AG04450 (cell line): ENCODE measurements at places on chromosomes 16 and 17.

DNA sequence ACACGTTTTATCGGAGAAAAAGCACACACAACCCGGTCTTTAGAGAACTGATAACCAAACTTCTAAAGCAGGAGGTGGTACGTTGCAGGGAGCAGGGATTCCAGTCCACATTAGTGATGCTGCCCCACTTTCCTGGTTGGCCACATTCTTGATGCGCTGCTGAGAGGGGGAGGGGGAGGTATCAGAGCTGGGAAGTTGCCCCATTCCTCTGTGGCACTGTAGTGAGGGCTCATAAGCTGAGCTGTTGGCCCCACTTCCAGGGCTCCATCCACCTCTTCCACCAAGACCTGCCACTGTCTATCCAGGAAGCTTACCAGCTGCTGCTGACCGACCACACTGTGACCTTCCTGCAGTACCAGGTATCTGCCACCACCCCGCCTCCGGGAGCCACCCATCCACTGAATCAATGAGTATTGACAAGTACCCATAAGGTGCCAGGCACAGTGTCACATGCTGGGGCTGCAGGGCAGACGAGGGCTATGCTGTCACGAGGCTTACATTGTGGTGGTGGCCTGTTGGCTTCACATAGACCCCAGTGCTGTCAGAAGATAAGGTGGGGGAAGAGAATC, 1.1 kb downstream of the TSEN54 start:
- no peak for DNase-seq

DNA sequence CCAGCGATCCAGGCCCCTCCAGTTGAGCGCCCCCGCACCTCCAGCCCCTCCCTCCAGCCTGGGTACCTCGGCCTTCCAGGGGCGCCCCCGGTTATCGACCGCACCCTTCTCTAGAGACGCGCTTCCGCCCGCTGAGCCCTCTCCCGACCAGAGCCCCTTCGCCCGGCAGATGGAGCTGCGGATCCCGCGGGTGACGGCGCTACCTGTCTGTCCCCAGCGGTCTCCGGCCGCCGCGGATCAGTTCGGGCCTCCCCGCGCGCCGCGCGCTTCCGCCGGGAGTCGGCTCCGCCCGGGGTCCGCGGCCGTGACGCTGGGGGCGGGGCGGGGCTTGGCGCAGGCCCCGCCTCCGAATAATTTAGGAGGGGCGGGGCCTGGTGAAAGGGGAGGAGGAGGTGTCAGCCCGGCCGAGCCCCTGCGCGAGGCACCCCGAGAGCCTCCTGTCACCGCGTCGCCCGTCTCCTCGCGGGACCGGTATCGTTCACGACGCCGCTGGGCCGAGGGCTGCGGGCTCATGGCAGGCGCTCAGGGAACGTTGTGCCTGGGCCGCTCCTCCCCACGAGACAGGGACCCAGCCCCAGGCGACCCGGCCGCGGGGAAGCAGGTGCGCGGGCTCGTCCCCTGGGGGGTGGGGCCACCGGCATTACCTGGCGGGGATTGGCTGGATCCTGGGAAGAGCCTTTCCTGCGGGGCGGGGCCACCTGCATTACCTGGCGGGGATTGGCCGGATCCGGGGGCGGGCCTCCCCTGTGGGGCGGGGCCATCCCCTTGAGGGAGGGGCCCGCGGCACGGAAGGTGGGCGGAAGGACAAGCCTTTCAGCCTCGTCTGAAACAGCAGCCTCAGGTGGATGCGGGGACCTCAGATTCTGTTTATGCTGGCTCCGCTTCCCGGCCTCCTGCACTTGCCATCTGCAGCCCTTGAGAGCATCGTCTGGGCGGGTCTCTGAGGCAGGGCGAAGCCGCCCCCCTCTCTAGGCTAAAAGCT, at the start of gene SPATA2L:
Gene SPATA2L, minus strand, starts transcription at position 281 of the 982 bp plus-strand sequence. CDS start 473 bp downstream, outside the sequence.
- no peak for DNase-seq

DNA sequence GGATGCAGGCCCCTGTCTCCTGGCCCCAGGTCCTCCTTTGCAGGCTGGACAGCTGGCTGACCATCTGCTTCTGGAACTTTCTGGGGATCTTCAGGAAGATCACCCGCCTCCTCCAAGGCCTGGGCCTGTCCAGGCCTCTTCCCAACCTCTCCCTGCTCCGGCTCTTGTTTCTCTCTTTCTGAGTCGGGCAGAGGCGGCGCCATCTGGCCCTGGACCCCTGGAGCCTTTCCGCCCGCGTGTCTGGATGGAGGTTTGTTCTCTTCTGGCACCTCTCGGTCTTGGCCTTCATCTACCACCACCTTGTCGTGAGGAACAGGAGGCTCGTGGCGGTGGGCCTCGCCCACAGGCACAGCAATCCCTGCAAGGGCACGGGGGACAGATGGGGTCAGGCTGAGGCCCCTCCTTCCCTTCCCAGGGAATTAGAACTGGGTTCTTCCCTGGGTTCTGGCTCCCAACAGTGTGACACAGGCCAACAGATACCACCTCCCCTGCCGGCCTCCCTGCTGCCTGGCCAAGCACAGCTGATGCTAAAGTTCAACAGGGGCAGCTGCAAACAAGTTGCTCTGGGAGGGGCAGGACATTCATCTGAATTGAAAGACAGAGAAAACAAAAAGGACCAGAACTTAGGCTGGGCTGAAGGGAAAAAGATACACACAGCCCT, 13.3 kb downstream of the NDUFAF8 start:
- DNase-seq: no peak

GRCh38 chr16:84964386-84965128, 46.8 kb downstream of the ZDHHC7 start:
- no peak for DNase-seq

- DNase-seq: no peak
Observed at GRCh38 chr16:51305337-51305736, 154.3 kb upstream of the SALL1 start.

DNA sequence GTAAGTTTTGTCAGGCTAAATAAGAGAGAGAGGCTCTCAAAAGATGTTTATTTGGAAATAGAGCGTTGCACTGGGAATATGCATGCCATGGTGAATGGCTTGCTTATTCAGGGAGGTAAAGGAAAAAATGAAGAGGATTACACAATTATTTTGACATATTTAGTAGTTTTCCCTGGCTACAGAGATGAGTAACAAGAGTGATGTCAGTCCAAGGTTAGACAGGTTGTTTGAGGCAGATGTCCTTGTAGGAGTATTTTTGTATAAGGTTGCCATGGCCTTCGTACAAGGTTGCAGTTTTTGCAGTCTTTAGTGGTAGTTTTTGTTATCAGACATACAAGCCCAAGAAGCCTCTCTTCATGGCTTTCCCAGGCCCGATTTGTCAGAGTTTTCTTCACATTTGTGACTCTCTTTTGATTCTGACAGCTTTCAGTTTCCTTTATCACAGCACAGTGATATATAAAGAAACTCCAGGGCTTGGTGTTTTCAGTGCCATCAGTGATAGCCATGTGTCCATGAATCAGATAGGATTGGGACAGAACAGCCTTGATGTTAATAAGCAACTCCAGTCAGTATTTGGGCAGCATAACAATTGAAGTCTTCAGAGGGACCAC, 18.7 kb upstream of the LGALS9 start:
- DNase-seq: no peak

GRCh38 chr16:51924744-51925143, 622.2 kb downstream of the TOX3 start:
- DNase-seq: no peak

- no peak for DNase-seq
Observed at GRCh38 chr16:86977076-86977676, 340.0 kb downstream of the C16orf95 start.

DNA sequence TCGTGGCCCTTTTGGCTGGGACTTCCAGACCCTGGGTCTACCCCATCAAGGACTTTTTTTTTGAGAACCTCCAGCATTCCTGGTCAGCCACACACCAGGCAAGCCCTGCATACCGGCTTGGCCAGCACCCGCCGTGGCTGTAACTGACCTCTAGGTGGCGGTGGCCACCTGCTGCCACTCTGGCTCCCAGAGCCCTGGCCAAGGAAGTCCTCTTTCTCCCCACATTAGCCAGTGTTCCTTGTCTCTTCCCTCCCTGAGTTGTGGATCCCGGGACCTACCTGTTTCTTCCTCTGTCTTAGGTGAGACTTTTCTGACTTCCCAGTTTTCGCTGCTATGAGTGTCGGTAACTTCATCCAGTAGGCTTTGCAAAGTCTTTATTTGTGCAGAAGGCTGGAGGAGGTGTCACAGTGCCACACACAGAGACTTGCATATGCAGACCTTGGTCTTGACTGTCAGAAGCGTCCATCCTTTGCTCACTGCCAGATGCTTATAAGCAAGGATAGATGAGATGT, 348.3 kb downstream of the CPPED1 start:
- no peak for DNase-seq

DNA sequence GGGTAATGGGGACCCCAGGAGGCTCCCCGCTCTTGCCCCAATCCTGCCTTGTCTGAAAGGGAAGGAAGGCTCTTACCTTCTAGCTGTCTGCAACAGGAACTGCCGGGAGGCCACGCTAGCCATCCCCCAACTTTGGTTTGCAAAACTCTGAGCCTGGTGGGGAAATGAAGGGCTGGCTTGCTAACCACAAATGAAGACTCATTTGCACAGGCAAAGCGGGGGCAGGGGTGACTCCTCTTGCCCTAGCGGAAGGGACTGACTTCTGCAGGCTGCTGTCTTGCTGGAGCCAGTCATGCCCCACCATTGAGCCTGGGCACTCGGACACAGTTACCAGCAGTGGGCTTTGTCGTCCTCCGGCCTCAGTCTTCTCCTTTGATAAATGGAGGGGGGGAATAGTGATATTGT, 52.6 kb downstream of the PLCG2 start:
- no peak for DNase-seq

DNA sequence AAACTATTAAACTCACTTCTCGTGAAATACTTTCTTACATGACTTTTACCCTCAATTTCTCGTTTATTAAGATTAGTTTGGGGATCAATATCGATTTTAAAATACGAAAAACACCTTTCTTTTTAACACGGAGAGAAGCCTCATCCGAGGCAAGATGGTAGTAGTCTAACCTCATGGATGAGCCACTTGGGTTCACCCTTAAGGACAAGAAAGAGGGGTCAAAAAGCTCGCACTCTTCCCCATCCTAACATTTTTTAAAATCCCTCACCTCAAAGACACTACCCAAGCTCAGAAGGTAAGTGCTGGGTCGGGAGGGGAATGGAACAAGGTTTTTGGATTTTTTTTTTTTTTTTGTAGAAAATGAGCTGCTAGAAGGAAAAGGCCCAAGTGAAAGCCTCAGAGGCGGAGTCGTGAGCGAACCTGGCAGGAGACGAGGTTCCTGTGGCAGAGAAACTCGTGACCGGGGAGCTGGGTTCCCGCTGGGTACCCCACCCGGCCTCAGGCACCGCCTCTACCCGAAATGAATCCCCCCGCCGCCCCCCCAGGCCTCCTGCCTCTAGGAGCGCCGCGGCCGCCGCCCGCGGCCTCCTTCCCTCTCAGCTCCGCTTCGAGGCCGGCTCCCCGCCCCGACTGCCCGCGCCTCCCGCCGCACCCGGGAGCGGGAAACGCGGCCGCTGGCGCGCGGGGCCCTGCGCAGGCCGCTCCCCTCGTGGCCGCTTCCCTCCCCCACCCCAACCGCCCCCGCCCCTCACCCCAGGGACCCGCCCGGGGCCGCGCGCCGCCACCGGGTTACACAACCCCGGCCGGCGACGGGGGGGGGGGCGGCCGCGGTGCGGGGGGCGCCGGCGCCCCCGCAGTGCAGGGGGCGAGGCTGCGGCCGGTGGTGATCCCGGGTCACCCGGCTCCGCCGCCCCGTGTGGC, 1.6 kb downstream of the NUFIP2 start:
- no peak for DNase-seq

DNA sequence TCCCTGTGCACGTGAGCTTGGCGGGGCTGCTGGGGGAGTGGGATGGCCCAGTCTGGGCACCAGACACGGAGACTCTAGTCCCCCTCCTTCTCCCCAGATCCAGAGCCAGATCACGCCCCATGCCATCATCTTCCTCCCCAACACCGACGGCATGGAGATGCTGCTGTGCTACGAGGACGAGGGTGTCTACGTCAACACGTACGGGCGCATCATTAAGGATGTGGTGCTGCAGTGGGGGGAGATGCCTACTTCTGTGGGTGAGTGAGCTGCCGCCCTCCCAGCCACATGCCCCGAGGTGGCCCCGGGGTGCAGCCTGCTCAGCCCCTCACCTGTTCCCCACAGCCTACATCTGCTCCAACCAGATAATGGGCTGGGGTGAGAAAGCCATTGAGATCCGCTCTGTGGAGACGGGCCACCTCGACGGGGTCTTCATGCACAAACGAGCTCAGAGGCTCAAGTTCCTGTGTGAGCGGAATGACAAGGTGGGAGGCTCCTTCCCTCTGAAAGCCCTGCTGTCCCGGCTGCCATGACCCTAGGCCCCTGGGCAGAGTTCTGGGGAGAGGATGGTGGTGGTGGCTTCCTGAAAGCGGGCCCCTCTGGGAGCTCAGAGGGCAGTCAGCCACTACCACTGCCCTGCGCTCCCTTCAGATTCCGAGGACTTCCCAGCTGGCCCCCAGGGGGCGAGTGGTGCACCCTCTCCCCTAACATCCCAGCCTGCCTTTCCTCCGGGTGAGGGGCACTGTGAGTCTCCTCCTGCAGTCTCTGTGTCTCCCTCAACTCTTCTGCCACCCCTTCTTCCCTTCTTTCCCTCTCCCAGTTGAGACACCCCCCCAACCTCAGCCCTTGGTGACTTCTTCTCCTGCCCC, 2.8 kb upstream of the C17orf107 start:
- no peak for DNase-seq

DNA sequence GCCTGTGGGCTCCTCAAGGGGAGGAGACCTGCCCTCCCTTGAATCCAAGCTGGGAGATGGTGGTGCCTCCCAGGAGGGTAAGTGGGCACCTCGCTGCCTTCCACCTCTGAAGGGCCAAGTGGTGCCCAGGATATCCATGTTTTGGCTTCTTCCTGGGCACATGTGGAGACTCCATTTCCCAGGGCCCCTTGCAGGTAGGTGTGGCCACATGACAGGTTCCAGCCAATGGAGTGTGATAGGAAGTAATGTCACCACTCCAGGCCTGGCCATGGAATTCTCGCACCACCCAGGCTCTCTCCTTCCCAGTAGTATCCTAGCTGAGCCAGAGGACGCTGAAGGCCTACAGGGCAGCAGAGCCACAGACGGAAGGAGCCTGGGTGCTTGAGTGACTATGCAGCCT, 17.6 kb upstream of the PEMT start:
- no peak for DNase-seq

DNA sequence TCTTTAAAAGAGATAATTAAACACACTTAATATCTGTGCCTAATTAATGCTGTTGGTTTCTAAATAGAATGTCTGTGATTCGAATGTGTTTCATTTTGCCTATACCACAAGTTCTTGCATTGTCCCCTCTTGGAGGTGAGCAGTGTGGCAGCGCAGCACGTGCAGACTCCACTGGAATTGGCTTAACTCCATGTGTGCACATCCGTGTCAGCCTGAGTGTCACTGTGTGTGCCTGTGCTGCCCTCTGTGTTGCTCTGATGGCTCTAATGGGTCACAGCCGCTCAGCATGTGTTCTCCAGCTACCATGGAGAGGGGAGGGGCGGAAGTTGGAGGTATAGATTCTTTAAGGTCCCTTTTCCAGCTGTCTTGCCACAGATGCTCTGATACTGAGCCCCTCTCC, 226.6 kb downstream of the SPECC1 start:
- no peak for DNase-seq

GRCh38 chr16:83134638-83135037, 507.9 kb downstream of the CDH13 start:
- DNase-seq: no peak

GRCh38 chr16:47320546-47321310, 140.1 kb downstream of the ITFG1 start:
- no peak for DNase-seq

GRCh38 chr16:57809276-57810196, 7.2 kb upstream of the KIFC3 start:
- DNase-seq: no peak
